ENCODE measurements at places on chromosomes 5 and 9.

DNA sequence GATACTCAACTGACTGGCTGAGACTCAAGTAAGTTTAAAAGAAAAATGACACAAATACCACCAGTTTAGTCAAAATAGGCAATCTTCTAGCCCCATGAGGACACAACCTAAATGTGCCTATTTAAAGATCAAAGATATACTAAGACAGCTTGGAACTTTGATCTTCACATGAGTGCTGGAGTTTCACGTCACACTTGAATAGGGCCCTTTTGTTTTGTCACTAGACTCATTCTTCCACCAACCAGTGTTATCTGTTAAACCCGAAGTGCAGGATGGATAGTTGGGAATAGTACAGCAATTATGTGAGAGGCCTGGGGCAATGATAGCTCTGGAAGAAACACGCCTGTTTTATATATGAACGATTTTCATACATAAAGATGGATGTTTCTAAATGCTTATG, 792.8 kb upstream of the NUDT12 start:
- DNase-seq, result no peak

GRCh38 chr9:14313951-14314423, at the start of gene NFIB:
Gene NFIB, minus strand, starts transcription at chr9:14314141. Its CDS starts 630 bp downstream, at chr9:14313511.
- DNase-seq, result peak; percentile 33

- no peak for DNase-seq
Observed at GRCh38 chr5:108334225-108334624, 47.7 kb downstream of the FBXL17 start.

DNA sequence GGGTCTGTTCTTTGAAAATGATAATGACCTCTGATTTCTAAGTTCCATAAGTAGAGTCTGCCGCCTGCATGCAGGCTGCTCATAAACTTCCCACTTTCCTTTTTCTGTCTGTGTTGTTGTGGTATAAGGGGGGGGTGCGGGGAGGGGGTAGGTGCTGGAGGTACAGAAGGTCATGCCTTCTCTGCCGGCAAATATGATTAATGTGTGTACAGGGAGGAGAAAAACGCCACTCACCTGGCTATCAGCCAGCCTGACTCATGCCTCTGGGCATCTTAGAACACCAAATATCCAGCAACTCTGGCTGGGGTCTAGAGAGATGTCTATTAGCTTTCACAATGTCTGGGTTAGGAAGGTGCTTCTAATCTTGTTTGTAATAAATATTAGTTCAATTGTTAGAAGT, 128.3 kb downstream of the EFNA5 start:
- DNase-seq, result peak; percentile 83

- DNase-seq, result peak; percentile 94
Observed at GRCh38 chr5:115657881-115658233, 32.0 kb upstream of the TMED7 start.

DNA sequence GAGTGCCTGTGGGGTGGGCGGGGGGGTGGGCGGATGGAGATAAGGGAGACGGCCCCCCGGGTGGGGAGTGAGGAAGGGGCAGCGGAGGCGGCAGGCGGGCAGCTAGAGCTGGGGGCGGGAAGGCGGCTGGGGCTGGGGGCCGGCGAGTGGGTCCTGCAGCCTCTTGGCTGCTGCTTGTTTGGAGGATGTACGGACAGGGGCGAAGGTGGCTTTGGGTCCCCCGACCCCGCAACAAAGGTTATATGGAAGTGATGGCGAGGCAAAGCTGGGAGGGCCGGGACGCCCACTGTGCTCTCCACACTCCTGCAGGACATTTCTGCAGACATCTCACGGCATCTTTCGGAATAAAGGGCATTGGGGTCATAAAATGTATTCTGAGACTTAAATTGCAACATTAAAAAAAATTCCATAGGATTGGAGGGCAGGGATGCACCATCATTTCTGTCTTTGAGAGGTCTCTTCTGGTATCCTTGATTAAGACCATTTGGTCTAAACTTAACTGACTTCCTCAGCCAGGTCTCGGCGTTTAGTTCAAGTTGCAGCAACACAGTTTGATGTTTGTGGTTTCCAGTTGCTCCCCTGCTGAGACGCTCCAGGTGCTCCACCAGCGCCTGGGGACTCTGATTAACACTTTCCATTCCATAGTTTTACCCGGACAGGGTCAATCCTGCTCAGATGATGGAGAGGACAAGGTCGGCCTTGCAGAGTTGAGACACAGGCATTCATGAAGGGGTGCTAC, 101.6 kb upstream of the SSBP2 start:
- DNase-seq, result no peak

DNA sequence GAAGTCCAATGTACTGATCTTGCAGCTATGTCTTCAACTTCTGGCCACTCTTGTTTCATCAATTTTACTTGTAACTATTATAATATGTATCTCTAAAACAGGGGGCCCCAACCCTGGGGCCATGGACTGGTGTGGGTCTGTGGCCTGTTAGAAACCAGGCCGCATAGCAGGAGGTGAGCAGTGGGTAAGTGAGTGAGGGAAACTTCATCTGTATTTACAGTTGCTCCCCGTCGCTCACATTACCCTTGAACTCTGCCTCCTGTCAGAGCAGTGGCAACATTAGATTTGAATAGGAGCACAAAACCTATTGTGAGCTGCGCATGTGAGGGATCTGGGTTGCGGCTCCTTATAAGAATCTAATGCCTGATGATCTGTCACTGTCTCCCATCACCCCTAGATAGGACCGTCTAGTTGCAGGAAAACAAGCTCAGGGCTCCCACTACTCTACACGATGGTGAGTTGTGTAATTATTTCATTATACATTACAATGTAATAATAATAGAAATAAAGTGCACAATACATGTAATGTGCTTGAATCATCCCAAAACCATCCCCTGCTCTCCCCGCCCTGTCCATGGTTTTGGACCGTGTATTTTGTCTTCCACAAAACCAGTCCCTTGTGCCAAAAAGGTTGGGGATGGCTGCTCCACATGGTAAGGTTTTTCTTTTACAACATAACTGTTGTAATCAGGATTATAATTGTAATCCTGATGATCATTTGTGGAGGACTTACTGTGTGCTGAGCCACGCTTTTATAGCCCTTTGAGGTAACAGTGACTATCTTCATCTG, 26.9 kb upstream of the SH3PXD2B start:
- no peak for DNase-seq
